Left lung (tissue), 14 donors: ENCODE measurements at places on chromosomes 12 and 14. TPM values are rescaled to one million over a fixed set of nuclear protein-coding genes. Genes with fewer than 3 reads are reported as not detected.
A peak's percentile ranks its signal among the peaks of the same experiment; 100 is the strongest.

RNASE7 gene
- not detected for total RNA-seq

RPGRIP1 gene
- total RNA-seq: 0.41 TPM

DNA sequence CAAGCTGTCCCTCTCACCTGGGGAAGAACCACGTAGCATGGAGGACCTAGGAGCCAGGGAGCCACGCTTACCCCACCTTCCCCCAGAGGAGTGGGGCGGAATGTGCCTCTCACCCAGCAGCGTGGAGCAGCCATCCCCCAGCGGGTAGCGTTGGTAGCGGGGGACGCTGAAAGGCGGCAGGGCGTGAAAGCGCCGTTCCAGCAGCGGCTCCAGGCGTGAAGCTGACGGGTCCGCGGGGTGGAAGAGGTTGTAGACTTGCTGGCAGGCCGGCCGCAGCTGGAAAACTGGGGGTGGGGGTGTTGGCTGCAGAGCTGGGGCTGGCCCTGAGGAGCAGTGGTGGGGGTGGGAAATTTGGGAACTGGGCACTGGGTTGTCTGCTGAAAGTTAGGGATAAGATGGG is 11.9 kb downstream of the ARL6IP4 start:
- no peaks in the 10 kb centered on the region for H3K4me1 ChIP-seq
- H3K4me3 ChIP-seq: no peak overlapping the region
- H3K27me3 ChIP-seq: no peaks in the 10 kb centered on the region
- no peak for DNase-seq
- no peak overlapping the region for H3K27ac ChIP-seq

DNAL1 gene
- total RNA-seq: 14.8 TPM

DNA sequence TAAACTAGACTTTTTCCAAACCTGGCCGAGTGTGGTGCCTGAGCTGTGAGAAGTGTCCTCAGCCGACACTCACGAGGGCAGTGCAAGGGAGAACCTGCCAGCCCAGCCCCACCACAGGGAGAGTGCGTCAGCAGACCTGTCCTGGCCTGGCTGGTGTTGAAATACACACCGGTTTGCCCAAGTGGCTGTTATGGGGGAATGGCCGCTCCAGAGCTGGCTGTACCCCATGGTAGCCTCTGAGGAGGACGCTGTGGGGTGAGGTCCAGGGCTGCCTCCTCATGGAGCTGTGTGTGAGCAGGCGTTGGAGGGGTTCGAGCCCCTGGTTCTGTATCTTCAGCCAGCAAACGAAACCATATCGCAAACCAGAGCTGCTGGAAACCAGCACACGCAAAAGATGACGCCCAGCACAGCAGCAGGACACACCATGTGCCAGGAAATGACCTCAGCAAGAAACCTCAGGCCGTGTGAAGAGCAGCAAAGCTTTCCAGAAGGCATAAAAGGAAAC is 9.4 kb downstream of the ANKRD9 start:
- H3K4me1 ChIP-seq: peaks cover 20% of the 10 kb centered on the region
- no peaks in the 10 kb centered on the region for H3K27me3 ChIP-seq
- no peaks in the 10 kb centered on the region for H3K36me3 ChIP-seq
- no peak overlapping the region for H3K4me3 ChIP-seq
- peak; percentile 83 for DNase-seq

CPSF2 gene
- 64.6 TPM for total RNA-seq
